ENCODE measurements at places on chromosomes 16 and 17.

- no peak for DNase-seq
Measured at GRCh38 chr17:34999456-34999855, 19.1 kb downstream of the LIG3 start.

GRCh38 chr17:32299580-32300164 lies 34.0 kb downstream of the RHBDL3 start:
- no peak for DNase-seq

- DNase-seq = no peak
Measured at GRCh38 chr16:56652600-56652999, 914 bp downstream of the MT1B start.

DNA sequence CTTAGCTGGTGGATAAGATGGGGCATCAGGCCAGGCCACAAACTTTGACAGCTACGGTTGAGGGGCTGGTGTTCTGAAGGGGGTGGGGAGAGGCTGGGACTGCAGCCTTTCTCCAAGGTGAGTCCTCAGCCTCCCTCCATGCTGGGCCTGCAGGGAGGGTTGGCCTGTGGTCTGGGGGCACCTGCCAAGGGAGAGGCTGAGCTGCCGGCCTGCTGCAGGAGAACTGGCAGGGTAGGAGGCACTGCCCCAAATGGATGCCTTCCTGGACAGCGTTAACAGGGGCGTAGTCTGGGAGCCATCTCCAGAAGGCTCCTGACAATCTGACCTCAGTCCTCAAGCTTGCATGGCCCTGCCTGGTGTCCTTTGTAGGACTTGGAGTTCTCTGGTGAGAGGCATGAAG lies 5.1 kb downstream of the ELMO3 start:
- DNase-seq = no peak

GRCh38 chr16:17770104-17770503 lies 299.3 kb upstream of the XYLT1 start:
- no peak for DNase-seq

DNA sequence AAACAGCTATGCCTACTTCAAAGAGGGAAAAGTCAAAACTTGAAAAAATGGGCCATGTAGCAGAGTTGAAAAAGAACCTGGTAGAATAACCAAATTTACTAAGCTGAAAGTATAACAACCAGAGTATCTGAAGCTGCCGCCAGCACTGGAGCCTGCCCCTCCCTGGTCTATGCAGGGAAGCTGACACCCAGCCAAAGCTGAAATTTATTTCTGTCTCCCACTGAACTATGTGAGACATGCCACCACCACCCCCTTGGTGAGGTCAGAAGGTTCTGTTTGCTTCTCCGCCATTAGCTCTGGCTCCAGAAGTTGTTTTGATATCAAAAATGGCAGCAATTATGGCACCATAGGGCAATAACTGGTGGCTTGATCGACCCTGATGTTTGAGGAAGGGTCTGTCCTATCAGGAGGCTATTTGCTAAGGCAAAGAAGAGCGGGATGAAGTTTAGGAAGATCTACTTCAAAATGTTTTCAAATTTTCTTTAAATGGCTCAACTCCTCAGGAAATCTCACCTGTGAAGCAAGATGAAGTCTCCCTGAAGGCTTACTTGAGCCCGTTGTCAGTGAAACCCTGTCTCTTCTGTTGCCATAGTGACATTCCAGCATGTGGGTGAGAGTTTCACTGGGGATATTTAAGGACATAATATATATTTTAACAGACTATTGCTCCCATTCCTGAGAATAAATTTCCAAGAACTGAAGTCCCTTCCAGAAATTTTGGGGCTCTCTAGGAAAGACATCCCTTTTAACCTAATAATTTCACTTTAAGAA lies 122.0 kb downstream of the COPRS start:
- DNase-seq = no peak

DNA sequence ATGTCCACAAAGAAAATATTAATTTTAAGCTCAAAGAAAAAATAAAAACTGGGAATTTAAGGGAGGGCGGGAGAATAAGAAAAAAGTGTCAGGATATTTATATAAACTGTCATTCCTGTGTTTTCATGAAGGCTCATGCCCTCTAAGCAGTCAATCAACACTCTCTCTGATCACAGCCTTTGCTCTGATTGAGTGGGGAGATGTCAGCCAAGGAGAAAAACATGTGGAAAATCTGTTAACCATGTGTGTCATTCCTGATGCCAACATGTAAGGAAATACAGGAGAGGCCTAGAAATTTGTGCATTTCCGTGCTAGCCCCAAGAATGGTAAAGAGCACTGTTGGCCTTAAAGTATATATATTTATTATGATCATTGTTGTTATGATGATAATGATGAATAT lies 137.9 kb upstream of the IRX5 start:
- no peak for DNase-seq

DNA sequence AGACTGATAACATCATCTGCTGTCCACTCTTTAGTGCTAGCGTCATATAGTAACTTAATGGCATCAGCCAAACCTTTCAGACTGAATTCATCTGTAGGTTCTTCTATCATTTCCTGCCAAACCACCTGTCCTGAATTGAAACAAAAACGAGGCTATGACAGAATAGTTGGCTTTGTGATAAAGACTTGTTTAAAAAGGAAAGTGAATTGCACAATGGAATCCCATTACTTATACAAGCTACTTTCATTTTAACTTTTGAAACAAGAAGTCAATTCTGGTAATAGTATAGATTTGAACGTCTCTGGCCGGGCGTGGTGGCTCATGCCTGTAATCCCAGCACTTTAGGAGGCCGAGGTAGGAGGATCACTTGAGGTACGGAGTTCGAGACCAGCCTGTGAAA lies 18.2 kb downstream of the LASP1NB start:
- DNase-seq = no peak

DNA sequence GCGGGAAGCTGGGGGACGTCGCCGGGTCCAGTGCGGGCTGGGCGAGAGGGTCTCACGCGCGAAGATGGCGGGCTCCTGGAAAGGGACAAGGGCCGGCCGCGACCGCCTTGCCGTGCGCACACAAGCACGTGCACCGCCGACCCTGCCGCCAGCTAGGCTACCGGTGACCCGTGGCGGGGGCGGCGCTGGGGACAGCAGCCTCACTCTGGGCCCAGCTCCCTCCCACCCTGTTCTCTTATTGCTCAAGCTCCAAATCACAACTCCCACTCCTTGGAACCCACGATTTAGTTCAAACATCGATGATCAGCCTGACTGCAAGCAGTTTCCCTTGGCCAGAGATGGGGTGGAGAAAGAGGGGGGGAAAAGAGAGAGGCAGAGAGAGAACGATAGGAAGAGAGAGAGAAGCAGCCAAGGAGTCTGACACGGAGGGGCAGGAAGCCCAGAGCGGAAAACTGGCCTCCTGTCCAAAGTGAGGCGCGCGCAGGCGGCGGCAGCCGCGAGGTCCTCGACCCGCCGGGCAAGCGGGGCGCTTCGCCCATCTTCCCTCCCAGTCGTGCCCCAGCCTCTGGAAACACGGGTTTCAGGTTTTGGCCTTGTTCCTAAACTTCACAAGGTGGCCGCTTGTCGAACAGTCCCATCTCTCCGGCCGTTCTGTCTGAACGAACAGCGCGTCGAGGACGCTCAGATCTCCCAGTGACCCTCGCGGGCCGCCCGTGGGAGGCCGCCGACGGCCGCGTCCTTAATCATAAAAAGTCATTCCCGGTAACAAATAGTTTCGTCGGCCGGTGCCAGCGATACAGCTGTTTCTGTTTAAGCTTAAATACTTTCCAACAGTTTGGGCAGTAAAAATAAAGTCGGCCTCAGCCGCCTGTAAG lies 1.7 kb upstream of the CBX8 start:
- DNase-seq = no peak

DNA sequence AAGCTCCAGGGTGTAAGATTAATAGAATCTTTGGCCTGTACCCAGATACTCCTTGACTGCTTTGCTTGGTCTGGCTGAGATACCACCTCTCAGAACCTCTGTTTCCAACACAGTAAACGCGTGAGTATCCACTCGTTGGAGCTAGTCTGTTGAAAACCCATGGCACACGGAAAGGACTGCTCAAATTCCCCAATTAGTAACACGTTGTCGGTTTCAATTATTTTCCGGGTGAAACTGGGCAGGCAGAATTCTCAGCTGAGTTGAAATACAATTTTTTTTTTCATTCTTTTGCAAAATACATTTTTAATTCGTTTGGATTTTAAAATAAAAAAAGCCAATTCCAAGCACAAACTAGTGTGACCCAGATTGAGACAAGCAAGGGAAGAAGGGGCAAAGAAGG lies 120.5 kb downstream of the MAF start:
- no peak for DNase-seq

- DNase-seq = no peak
Measured at GRCh38 chr17:48718761-48719641, 3.3 kb downstream of the PRAC1 start.

GRCh38 chr16:3157229-3158025 lies 22.6 kb downstream of the ZNF213 start:
- peak; percentile 74 for DNase-seq

DNA sequence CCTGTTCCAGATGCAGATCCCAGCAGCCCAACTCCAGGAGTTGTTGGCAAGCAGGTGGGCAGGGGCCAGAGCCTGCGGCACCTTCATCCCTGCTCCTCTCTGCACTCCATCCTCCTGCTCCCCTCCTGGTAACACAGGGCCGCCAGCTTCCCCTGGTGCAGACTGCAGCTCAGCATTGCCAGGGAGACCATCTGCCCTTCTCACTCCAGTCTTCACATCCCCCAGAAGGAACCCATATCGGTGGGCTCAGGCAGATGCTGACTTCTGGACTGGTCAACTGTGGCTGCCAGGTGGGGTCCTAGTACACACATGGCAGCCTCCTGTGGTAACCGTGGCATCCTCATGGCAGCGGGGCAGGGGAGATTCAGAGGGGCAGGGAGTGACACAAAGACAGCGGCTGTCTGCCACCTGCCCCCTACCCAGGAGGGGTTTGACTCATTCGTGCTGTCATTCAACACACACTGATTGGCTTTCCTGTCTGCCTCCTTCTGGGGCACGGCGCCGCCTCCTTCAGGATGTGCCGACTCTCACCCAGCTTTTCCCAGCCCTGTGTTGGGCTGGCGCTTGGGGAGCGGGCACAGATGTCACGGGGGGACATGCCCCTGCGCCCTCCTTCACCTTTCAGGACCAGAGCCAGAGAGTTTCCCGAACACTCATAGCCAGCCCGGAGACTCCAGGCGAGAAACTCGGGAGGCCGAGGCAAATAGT lies 120.9 kb downstream of the CMIP start:
- DNase-seq = no peak

- DNase-seq = no peak
Measured at GRCh38 chr16:25291580-25291979, 33.9 kb upstream of the ZKSCAN2 start.

DNA sequence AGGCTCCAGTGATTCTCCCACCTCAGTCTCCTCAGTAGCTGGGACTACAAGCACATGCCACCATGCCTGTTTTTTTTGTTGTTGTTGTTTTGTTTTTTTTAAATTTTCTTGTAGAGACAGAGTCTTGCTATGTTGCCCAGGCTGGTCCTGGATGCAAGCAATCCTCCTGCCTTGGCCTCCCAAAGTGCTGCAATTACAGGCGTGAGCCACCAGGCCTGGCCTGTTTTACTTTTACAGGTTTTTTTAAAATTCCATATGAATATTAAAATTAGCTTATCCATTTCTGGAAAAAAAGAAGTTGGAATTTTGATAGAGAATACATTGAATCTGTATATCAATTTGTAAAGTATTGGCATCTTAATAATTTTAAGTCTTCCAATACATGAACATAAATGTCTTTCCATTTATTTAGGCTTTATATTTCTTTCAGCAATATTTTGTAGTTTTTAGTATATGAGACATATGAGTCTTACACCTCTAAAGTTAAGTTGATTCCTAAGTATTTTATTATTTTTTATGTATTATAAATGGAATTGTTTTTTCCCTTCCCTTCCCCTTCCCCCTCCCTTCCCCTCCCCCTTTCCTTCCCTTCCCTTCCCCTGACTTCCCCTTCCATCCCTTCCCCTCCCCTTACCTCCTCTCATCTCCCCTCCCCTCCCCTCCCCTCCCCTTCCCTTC lies 323.5 kb upstream of the SALL1 start:
- no peak for DNase-seq

DNA sequence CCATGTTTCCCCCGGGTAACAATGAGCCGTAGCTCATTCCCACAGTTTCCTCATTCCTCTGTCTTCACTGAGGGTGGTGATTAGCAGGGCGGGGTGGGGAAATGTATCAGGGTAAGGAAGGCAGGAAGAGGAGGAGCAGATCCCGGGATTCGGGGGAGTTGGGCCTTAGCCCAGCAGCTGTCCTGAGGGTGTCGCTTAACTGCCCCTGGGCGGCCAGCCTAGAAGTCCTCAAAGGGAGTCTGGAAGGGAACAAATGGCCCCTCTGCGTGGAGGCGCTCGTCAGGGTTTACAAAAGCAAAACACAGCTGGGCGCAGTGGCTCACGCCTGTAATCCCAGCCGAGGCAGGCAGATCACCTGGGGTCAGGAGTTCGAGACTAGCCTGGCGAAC lies 14.3 kb downstream of the MLYCD start:
- DNase-seq = no peak

GRCh38 chr16:2341456-2342447 lies 1.2 kb upstream of the ABCA3 start:
- no peak for DNase-seq

- peak; percentile 55 for DNase-seq
Measured at GRCh38 chr17:2195729-2196128, 107.9 kb downstream of the SMG6 start.

GRCh38 chr16:85610446-85611193 lies 2.5 kb upstream of the GSE1 start:
- DNase-seq = peak; percentile 95

DNA sequence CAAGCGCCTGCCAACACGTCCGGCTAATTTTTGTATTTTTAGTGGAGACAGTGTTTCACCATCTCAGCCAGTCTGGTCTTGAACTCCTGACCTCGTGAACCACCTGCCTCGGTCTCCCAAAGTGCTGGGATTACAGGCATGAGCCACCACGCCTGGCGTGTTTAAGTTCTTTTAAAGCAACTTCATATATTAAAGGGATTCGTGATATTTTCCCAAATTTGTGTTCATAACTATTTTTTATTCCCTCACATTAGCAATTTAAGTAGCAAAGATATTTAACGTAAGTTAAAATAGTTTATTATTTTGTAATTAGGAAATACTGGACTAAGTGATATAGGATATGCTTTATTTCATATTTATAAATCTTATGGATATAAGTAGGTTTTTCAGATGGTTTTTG lies 4.2 kb downstream of the SPG7 start:
- DNase-seq = no peak

DNA sequence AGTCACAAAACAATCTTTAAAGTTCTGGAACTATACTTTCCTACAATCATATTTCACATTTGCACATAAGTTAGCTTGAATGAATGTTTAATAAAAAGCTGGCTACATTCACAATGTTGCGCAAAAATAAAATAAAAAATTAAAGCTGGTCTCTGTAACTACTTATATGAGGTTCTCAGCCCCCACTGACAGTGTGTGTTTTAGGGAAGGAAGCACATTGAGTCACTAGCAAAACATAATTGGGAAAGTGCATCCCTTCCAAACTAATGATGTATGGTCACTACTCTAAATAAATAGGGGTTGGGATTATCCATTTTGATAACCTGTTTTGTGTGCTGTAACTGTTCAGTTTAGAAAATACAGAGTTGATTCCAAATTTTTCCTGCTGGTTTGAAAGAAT lies 251.9 kb downstream of the IRX3 start:
- DNase-seq = no peak

- DNase-seq = no peak
Measured at GRCh38 chr16:66130296-66130905, 236.1 kb upstream of the CDH5 start.
